Inflammatory macrophage (primary cell): ENCODE measurements at places on chromosomes 13 and 19.

DNA sequence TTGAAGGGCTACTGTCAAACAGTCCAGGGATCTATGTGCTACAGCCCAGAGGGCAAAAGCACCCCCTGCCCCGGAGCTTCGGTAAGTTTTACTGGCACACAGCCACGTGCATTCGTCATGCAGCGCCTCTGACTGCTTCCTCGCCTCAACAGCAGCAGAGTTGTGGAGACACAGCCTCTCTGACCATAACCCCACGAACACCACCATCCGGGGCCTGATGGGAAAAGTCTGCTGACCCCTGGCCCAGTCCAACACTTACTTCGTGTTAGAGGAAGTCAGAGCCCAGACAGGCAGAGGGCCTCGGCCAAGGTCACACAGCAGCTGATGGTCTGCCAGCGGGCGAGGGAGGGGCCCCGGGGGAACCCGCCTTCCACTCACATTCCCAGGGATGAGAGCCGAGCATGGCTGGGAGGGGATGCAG lies 5.1 kb downstream of the CBARP start:
- DNase-seq = no peak

- DNase-seq = no peak
Observed at GRCh38 chr19:4061683-4062418, 4.8 kb downstream of the ZBTB7A start.

- DNase-seq = no peak
Observed at GRCh38 chr13:32075170-32075851, 43.7 kb downstream of the FRY start.

- peak; percentile 75 for DNase-seq
Observed at GRCh38 chr13:87671031-87671752, at the start of gene SLITRK5. Gene SLITRK5, plus strand, starts transcription at chr13:87671371. Its CDS starts 4,018 bp downstream, at chr13:87675389.

DNA sequence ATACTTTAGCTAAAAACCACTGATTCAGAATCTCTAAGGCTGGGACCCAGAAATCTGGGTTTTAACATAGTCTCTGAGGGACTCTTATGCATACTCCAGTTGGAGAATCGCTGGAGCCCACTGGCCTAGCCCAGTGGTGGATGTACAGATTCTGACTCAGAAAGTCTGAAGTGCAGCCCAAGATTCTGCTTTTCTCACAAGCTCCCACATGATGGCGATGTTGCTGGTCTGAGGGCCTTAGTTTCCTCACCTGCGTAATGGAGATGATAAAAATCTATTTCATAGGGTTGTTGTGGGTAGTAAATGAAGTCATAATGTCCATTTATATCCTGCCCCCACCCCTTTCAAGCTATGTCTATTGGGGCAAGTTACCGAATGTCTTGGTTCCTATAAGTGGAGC lies 7.7 kb upstream of the CDADC1 start:
- peak; percentile 44 for DNase-seq

DNA sequence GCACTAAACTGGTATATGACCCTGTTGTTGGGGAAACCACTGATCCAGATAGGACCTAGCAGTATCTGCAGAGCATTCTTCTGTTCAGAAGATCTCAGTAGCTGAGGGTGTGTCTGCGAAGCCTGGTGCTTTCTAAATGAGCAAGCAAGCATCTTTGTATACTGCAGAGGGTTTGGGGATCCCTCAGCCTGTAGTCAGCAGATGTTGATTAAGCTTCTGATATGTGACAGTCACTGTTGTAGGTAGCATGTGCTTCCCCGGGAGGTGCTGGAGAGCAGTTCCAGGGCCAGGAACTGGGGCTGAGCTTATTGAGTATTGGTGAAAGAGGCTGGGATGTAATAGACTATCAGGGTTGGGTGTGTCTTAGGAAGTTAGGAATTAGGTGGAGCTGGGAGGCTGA lies 1.5 kb downstream of the SCAF1 start:
- DNase-seq = no peak

DNA sequence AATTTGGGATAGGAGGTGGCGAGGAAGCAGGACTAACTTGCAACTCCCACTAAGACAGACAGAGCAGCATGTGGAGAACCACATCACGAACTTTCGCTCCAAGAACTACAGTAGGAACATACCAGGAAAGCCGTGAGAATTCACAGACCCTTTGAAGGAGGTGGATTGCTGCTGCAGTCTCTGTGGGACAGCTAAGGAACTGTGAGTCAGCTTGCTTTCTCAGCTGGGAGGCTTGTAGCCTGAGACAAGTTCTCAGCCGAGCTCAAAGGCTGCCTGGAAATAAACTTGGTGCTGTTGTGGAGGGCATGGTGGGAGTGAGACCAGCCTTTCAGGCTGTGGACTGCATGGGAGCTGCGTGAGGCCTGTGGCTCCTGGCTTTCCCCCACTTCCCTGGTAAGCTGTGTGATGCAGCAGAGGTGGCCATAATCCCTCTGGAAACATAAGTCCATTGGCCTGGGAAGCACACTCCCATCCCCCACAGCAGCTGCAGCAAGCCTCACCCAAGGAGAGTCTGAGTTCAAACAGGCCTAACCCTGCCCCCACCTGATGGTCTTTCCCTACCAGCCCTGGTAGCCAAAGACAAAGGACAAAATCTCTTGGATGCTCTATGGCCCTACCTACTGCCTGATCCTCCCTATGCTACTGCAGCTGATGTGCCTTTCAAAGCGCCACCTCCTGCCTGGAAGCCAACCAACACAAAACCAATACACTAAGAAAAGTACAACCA lies 441.1 kb upstream of the HTR2A start:
- DNase-seq = no peak

GRCh38 chr19:47885067-47885463 lies 1.1 kb downstream of the SULT2A1 start:
- no peak for DNase-seq

DNA sequence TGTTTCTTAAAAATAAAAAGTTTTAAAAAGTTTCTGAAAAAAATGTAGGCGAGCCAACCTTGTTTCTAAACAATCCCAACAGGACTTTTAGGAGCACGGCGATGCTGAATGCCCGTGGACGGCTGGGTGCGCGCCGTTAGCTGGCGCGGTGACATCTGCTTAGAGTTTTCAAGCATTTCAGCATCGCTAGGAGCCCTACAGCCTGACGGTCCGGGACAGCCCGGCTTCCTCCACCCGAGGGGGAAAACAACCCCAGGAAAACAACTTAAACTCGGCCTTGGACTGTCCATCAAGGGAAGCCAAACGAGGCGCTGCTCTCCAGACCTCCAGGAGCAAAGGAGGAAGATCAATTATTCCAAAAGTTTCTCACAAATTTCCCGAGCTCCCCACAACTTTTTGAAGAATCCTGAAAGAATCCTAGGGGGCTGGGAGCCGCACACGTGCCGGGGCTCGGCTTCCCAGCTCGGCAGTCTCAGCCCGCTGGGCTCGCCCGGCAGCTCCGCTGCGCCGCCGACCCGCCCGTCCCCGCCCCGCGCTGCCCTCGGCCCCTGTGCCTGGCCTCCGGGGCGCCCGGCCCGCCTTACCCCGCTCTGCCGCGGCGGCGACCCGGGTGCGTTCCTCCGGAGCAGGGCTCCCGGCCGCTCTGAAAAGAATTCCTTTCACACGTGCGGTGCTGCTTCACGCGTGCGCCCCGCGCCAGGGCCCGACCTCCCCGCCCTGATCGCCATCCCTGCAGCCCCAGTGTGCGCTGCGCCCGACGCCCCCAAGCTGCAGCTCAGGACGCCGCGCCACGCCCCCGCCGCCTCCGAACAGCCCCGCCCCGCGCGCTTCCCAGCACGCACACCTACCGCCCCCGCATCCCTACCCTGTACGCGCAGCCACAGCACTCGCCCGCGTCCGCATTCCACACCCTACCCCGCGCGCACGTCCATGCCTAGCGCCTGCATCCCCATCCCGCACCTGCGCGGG lies at the start of gene GJA3:
Gene GJA3, minus strand, starts transcription at position 747 of the 969 bp plus-strand sequence. CDS start 17,764 bp downstream, outside the sequence.
- DNase-seq = no peak

GRCh38 chr19:55442372-55442961 lies 633 bp downstream of the SHISA7 start:
- DNase-seq = no peak

- no peak for DNase-seq
Observed at GRCh38 chr13:30026093-30026492, 175.7 kb upstream of the UBL3 start.

DNA sequence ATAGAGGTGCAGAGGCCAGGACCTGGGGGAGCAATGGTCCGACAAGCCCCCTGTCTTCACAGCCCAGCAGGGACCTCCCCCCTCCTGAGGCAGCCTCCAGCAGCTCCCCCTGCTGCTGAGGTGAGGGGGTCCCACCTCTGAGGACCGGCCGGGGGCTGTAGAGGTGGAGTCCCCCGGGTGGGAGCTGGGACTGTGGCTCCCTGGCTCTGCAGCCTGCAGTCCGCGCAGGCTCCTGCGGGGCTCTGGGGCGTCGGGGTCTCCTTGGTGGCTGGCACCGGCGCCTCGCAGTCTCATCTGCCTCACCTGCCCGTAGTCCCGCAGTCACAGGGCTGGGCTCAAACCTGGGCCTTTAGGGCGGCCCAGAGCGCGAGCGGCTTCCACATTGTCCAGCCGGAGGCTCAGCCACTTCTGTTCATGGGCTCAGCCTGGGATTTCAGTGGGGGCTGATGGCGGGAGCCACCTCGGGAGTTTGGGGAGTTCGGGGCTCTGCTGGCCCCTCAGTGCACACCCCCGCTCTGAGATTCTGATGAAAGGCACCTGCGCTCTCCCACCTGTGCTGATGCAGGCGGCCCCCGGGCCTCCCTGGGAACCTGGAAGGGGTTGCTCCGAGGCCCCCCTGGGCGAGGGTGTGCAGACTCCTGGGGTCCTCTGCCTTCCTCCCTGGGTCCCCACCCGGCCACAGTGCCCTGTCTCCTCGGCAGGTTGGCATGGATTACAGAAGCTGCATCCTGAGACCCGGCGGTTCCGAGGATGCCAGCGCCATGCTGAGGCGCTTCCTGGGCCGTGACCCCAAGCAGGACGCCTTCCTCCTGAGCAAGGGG lies 7.0 kb upstream of the ZNF554 start:
- no peak for DNase-seq

GRCh38 chr19:16218851-16219250 lies 21.1 kb downstream of the AP1M1 start:
- DNase-seq = no peak

GRCh38 chr13:30354493-30355383 lies 47.4 kb upstream of the KATNAL1 start:
- DNase-seq = no peak

DNA sequence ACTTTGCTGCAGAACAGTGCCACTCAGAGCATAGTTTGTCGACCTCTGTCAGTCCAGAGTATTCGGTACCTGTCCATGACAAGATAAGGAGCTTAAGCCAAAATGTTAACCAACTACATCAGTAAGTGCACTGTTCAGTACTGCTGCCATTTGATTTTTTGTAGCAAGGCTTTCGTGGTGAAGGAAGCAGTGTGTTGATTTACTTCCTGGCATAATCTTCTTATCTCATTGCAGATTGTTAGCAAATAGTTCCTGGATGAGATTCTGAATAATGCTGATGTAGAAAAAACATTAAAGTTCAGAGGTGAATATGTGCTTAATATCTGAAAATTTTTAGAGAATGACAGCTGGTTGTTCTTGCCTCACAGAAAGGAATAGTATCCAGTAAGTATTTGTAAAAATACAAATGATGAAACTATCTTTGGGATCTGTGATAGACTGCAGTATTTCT lies 85.7 kb downstream of the LRRC63 start:
- no peak for DNase-seq

DNA sequence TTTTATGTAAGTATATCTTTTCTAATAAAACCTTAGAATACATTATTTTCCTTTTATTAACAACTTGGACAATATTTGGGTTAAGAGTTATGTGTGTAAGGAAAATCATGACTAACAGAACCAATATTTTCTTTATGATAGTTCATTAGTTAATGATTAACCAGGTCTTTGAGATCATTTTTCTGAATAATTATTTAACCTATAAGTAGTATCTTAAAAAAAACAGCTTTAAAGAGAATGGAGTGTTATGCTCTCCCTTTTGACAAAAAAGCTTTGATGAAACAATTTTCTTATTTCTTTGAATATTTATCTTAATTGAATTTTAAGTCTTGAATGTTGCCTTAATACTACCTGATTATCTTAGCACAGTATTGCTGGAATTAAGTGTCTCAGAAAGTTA lies 3.8 kb downstream of the SLAIN1 start:
- DNase-seq = no peak

DNA sequence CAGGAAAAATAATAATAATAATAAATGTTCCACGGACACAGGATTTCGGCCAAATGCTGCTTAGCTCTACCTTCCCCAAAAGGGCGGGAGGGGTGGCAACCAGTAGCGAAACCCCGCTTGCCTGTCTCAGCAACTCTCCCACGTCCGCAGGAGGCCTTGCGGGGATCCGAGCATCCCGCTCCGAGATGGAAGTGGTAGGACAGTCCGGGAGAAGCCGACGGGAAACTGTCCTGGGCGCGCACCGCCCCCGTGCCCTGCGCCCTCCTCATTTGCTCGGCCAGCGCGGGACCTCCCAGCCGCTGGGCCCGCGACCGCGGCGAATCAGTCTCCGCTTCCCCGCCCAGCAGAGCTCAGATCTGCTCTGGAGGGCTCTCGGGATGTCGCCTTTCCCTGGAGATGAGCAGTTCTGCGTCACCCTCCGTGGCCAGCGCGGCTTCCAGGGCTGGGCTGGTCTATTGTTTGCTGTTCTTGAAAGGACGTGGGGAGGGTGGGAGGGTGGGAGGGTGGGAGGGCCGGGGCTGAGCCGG lies 48.9 kb upstream of the PABPC3 start:
- no peak for DNase-seq

GRCh38 chr19:44303320-44303719 lies 1.5 kb downstream of the ZNF235 start:
- DNase-seq = no peak

GRCh38 chr13:32883474-32883873 lies 132.7 kb upstream of the KL start:
- no peak for DNase-seq

GRCh38 chr19:38808741-38809140 lies 4.0 kb downstream of the LGALS4 start:
- DNase-seq = no peak

- DNase-seq = no peak
Observed at GRCh38 chr13:101567841-101568240, 115.4 kb downstream of the ITGBL1 start.

- DNase-seq = no peak
Observed at GRCh38 chr19:4087787-4088679, 21.3 kb upstream of the ZBTB7A start.

DNA sequence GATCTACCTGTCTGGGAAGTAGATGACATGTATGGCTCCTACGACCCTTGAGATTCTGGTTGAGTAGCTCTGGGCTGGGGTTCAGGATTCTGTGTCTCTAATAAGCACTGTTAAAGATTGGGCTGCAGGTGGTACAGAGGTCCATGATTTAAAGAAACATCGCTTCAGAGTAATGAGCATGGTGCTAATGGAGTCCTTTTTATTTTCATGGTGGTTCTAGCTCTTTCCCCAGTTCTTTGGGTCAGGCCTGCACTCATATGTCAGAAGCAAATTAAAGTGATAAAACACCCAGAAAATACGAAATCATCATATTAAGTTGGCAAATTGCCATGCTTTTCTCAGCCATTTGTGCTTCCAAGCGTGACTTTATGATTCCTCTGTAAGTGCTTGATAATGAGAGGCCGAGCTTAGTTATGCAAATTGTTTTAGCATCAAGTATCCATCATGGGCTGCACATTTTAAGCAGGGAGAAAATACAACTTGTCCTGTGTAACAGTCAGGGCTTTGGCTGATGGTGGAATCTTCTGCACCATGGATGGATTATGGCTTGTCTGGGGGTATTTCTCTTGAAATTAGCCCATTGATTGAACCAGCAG lies 45.1 kb downstream of the MTUS2 start:
- no peak for DNase-seq
